ENCODE measurements at places on chromosomes 3 and 15. TPM values are rescaled to one million over a fixed set of nuclear protein-coding genes. Genes with fewer than 3 reads are reported as not detected.

GRCh38 chr3:69983546-69984265 is 15.8 kb upstream of the SAMMSON start:
- no peak overlapping the region for H3K27ac ChIP-seq
- no peaks in the 10 kb centered on the region for H3K27me3 ChIP-seq
- no peak for DNase-seq

NEIL1 gene
- 3.2 TPM for total RNA-seq

- H3K4me1 ChIP-seq, result peaks cover 60% of the 10 kb centered on the region
- H3K27ac ChIP-seq, result peak within 1 kb of the TSS; percentile 96
- DNase-seq, result peak; percentile 93
- H3K36me3 ChIP-seq, result peaks cover 55% of the 10 kb centered on the region
- peak within 1 kb of the TSS; percentile 86 for H3K4me3 ChIP-seq
Observed at GRCh38 chr3:38138349-38139190, at the start of gene MYD88. TSS of gene MYD88 (plus strand) at chr3:38138661. CDS start at chr3:38138701, 40 bp downstream.

GRCh38 chr15:75109736-75110130 is 86.3 kb downstream of the PPCDC start:
- peaks cover 55% of the 10 kb centered on the region for H3K4me1 ChIP-seq
- H3K4me3 ChIP-seq, result peak overlapping the region; percentile 34
- peak; percentile 36 for DNase-seq
- H3K27ac ChIP-seq, result peak overlapping the region; percentile 89
- peaks cover 11% of the 10 kb centered on the region for H3K27me3 ChIP-seq

RETNLB gene
- total RNA-seq, result not detected

PLA1A gene
- total RNA-seq, result not detected

GRCh38 chr3:42102571-42102970 is 11.4 kb downstream of the TRAK1 start:
- peak overlapping the region; percentile 79 for H3K27ac ChIP-seq
- no peak for DNase-seq
- H3K27me3 ChIP-seq, result no peaks in the 10 kb centered on the region

LEKR1 gene
- total RNA-seq, result 0.68 TPM

DNA sequence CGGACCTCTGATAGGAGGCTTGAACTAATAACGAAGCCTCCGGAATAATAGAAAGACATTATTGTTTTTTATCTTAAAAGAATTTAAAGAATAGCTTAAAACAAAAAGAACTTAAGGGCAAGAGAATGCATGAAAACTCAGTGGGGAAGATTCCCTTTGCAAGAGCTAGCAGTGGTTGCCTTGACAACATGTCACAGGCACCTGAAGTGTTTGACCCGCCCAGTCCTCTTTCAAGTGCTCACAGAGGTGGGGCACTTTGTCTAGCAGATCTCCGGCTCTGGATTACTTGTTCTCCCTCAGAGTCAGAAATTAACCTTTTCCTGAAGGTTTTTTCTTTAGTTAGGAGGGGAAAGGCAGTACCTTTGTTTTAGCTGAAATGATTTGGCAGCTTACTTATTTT is 37.8 kb downstream of the LARS2 start:
- DNase-seq, result no peak
- no peaks in the 10 kb centered on the region for H3K4me1 ChIP-seq
- no peak overlapping the region for H3K4me3 ChIP-seq
- no peaks in the 10 kb centered on the region for H3K27me3 ChIP-seq

DRD3 gene
- total RNA-seq, result not detected

- no peak overlapping the region for H3K27ac ChIP-seq
- no peaks in the 10 kb centered on the region for H3K36me3 ChIP-seq
- no peaks in the 10 kb centered on the region for H3K27me3 ChIP-seq
- no peak for DNase-seq
- H3K4me1 ChIP-seq, result no peaks in the 10 kb centered on the region
Observed at GRCh38 chr3:17407576-17407975, 334.9 kb downstream of the TBC1D5 start.

DNA sequence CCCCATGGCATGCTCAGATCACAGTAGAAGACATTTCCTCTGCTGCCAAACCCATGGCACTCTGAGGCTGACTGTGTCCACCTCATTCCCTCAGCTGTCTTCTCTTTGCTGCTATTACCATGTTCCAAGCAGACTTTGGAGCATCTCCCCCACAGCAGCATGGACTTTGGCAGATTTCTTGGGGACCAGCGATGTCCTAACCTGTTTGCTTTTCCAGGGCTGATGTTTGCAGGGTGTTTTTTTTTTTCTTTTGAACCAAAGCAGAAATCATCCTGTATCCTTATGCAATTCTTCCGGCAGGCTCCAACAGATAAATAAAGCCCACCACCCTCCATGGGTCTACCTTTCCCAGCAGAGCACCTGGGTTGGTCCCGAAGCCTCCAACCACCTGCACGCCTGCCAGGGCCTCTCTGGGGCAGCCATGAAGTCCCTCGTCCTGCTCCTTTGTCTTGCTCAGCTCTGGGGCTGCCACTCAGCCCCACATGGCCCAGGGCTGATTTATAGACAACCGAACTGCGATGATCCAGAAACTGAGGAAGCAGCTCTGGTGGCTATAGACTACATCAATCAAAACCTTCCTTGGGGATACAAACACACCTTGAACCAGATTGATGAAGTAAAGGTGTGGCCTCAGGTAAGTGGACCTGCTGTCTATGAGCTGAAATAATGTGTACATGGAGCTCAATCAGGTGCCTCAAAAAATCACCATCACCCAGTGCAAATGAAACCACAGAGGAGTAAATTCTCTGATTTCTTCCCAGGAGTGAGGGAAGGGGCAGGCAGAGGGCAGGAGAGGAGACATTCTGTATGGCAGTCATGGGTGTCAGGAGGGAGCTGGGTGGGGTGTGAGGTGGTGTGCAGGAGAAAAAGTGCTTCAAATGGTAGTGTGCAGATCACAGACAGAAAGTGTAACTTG is at the start of gene AHSG:
AHSG (plus strand) TSS at position 340 of the 916 bp plus-strand sequence; CDS start at position 422, 82 bp downstream.
- H3K4me3 ChIP-seq, result no peak within 1 kb of the TSS
- peaks cover 24% of the 10 kb centered on the region for H3K4me1 ChIP-seq
- H3K27me3 ChIP-seq, result peaks cover 33% of the 10 kb centered on the region
- no peak for DNase-seq
- H3K36me3 ChIP-seq, result no peaks in the 10 kb centered on the region
- no peak within 1 kb of the TSS for H3K27ac ChIP-seq

GOLGA6D gene
- not detected for total RNA-seq
